Vagina (tissue), 2 donors: ENCODE measurements at places on chromosomes 3 and 15. TPM values are rescaled to one million over a fixed set of nuclear protein-coding genes. Genes with fewer than 3 reads are reported as not detected.
A peak's percentile ranks its signal among the peaks of the same experiment; 100 is the strongest.

GRCh38 chr3:161500068-161500796, 3.6 kb downstream of the OTOL1 start:
- H3K27me3 ChIP-seq: no peaks in the 10 kb centered on the region
- no peaks in the 10 kb centered on the region for H3K36me3 ChIP-seq
- no peaks in the 10 kb centered on the region for H3K4me1 ChIP-seq
- H3K27ac ChIP-seq: no peak overlapping the region
- DNase-seq: no peak

The SCAMP5 gene
- total RNA-seq: 6.6 TPM

- H3K4me3 ChIP-seq: no peak overlapping the region
- H3K27me3 ChIP-seq: no peaks in the 10 kb centered on the region
Measured at GRCh38 chr15:85475317-85475701, 94.9 kb downstream of the AKAP13 start.

DNA sequence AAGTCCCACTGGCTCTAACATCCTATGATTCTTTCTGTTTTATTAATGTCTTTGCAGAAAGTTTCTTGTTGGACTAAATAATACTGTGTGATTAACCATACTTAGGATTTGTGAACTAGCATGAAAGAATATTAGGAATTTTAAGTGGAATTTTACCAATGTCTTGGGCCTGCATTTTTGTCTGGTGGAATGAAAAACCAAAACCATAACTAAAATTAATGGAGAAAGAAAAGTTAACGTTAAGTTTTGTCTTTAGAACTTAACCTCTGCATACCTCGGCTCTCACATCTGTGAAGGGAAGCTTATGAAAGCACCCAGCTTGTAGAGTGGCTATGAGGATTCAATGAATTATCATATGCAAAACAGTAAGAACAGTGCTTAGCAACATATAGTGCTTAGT, 6.5 kb downstream of the FBN1 start:
- H3K27ac ChIP-seq: no peak overlapping the region
- peaks cover 48% of the 10 kb centered on the region for H3K4me1 ChIP-seq
- no peak for DNase-seq
- H3K36me3 ChIP-seq: no peaks in the 10 kb centered on the region
- no peak overlapping the region for H3K4me3 ChIP-seq

The ASB7 gene
- total RNA-seq: 17.9 TPM

DNA sequence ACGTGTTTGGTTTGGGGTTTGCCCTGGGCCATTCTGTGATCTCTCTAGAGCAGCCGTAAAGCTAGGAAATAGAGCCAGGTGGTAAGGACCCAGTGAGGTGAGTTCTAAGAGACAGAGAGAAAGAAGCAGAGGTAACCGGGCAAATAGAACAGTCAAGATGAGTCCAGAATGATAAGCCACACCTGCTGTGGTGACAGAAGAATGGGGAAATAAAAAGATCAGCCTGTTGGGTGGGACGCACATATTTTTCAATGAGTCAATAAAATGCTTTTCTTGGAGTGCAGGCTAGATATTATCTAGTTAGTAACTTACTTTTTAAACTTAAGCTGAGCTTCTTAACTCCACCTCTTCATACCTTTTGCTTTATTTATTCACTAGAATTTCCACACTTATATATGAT, 135.0 kb downstream of the NFKBIZ start:
- no peak for DNase-seq
- no peaks in the 10 kb centered on the region for H3K27me3 ChIP-seq
- no peak overlapping the region for H3K4me3 ChIP-seq
- H3K4me1 ChIP-seq: no peaks in the 10 kb centered on the region

DNA sequence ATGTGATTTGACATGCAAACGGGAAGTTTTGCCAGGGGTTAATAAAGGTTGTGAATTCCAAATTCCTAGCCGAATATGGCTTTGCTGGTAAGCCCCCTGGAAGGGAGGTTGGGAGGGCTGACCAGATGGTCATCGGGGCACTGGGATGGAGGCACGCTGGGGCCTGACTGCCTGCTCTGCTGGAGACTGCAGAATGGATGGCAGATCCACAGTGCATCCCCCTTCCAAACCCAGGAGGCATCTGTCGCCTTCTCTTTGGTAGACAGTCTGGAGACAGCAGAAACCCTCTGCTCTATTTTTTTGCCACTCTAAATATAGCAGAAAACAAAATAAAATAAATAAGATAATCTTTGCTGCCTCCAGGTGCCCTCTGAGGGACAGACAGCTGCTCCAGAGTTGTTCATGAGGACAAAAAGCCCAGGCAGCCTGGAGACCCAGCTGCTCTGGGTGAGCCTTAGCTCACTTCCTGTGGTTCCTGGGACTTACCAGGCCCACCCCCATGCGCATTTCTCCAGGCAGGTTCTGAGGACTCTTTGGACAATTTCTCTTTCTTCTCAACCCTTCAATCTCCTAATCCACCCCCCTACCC, 6.1 kb upstream of the SPTBN5 start:
- no peak overlapping the region for H3K27ac ChIP-seq
- no peak overlapping the region for H3K4me3 ChIP-seq
- peaks cover 13% of the 10 kb centered on the region for H3K36me3 ChIP-seq
- H3K4me1 ChIP-seq: peaks cover 14% of the 10 kb centered on the region
- DNase-seq: no peak

DNA sequence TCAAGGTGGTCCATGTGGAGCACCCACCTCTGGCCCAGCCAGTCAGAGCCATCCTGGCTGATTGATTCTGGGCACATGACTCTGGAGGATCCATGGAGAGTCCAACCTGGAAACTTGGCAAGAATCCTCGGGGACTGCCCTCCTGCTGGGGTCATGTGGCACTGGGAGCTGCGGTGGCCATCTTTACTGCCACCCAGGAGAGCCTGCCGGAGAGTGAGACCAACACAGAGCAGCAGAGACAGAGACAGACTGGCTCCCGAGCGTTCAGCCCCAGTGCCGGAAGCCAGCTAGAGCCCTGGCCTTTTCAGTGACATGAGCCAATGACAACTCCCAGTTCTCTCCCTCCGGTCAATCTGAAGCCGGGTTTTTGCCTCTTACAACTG, 11.5 kb upstream of the GATA2 start:
- H3K27ac ChIP-seq: no peak overlapping the region
- H3K4me1 ChIP-seq: no peaks in the 10 kb centered on the region
- H3K36me3 ChIP-seq: no peaks in the 10 kb centered on the region
- peak; percentile 76 for DNase-seq
- no peak overlapping the region for H3K4me3 ChIP-seq

GRCh38 chr3:143825513-143825912, 22.8 kb downstream of the SLC9A9 start:
- H3K27me3 ChIP-seq: no peaks in the 10 kb centered on the region
- no peak overlapping the region for H3K4me3 ChIP-seq
- H3K4me1 ChIP-seq: peaks cover 10% of the 10 kb centered on the region

The ADAMTS17 gene
- 16.0 TPM for total RNA-seq

GRCh38 chr3:155712008-155712407, 32.9 kb downstream of the PLCH1 start:
- H3K4me3 ChIP-seq: no peak overlapping the region
- no peak overlapping the region for H3K27ac ChIP-seq
- H3K27me3 ChIP-seq: no peaks in the 10 kb centered on the region
- H3K36me3 ChIP-seq: no peaks in the 10 kb centered on the region

DNA sequence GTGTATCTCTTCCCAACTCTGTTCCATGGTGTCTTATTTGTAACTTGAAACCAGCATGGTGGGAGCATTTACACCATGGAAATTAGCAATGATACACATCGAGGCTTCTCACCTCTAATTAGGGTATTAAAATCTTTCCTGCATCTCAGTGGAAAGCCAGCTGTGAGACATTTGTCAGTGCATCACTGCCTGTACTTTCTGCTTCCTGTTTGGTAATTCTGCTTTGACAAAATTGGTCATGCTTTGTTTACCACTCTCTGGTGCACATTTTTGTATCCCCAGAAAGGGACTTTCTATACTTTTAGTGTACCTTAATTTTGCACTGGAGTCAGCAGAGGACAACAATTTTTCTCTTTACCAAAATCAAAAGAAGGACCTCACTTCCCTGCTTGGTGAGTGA, 402.1 kb downstream of the PDCD6IP start:
- H3K4me1 ChIP-seq: no peaks in the 10 kb centered on the region
- no peak for DNase-seq
- no peaks in the 10 kb centered on the region for H3K27me3 ChIP-seq
- no peak overlapping the region for H3K4me3 ChIP-seq
- no peak overlapping the region for H3K27ac ChIP-seq

GRCh38 chr3:39021029-39021428, 30.7 kb downstream of the SCN11A start:
- H3K4me1 ChIP-seq: no peaks in the 10 kb centered on the region
